A673 (cell line): ENCODE measurements at places on chromosomes 3 and 15.

- DNase-seq: no peak
Observed at GRCh38 chr15:76795217-76795616, 109.9 kb downstream of the SCAPER start.

GRCh38 chr3:177764377-177764912, 567.2 kb upstream of the TBL1XR1 start:
- DNase-seq: no peak

DNA sequence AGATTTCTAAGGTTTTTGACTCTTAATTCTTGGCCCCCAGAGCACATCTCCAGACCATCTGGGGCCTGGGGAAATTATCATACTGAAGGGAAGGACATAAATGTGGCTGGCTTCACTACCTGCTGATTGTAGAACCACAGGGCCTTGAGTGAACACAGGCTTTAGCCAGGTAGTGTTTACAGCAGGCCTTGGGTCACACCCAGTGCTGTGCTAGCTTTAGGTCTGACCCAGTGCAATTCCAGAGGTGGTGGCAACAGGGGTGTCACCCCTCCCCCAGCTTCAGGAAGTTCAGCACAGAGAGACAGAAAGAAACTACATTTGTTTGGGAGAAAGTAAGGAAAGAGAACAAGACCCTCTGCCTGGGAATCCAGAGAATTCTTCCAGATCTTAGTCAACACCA, 24.1 kb downstream of the PDCD10 start:
- DNase-seq: no peak

DNA sequence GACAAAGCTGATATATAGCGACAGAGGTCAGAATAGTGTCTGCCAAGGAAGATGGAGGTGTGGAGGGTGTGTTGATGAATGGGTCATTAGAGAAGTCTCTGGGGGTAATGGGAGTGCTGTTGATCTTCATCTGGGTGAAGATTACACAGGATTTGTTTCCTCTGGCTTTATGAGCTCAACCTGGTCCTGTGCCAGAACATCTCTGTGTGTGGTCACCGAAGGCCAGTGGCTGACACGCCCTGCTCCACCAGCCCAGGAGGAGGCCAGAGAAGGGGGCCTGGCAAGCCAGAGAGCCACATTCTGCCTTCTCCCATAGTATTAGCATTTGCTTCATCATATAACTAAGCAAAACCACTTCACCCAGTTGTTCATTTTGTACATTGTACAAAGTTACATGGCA, 121.1 kb downstream of the ZNF621 start:
- no peak for DNase-seq

DNA sequence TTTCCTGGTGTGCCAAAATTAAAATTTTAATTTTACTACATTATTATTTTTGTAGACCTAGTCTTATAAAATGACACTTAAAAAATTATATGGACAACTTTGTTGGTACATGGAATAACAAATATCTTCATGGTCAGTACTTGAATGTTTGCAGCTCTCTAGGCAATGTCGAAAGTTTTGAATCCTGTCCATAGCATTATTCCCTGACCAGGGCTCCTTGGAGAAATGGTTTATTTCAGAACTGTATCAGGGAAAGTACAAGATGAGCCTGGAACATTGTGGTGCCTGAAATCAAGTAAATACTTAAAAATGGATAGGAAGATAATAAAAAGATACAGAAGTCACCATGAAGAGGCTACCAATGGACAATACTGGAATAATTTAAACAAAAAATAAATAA, 47.6 kb downstream of the ALDH1A2 start:
- DNase-seq: no peak

GRCh38 chr3:143885780-143886427, 37.6 kb upstream of the SLC9A9 start:
- peak; percentile 70 for DNase-seq

GRCh38 chr15:89576417-89576773, 1.1 kb downstream of the TICRR start:
- peak; percentile 7 for DNase-seq
